ENCODE measurements at places on chromosomes 4 and X.

- DNase-seq: no peak
These were observed 47.9 kb downstream of the MAD2L1 start for GRCh38 chr4:120018786-120019185.

DNA sequence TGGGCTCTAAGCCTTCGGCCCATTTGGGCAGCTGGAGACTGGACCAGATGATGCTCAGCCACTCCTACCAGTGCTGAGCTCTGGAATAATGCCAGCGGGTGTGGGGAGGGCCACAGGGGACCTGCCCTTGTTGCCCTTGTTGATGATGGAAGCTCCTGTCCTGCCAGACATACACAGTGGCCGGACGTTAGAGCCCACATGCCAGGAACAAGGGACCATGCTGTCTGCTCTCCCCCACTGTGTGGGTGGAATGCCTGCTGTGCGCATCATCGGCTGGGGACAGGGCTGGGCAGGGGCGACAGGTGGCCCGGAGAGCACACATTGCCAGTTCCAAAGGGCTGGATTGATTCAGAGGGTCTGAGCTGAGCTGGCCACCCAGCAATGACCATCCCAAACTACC, 2.0 kb downstream of the ABLIM2 start:
- no peak for DNase-seq

- DNase-seq: no peak
These were observed 56.8 kb downstream of the RBPJ start for GRCh38 chr4:26377328-26378311.

DNA sequence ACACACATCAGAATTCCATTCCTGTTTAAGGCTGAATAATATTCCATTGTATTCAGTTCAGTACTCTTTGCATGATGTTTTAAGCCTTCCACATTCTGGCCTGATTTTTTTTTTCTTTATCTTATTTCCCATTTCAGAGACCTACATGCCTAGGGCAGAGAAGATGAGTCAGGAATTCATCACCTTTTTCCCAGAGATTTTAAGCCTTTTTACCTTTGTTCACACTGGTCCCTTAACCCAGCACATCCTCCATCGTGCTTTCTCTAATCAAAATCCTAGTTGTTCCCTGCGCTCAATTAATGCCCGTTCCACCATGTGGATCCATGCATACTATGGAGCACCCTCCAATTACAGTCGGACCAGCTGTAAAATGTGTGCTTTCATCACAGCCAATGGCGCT, 245.1 kb downstream of the DHX15 start:
- no peak for DNase-seq

- DNase-seq: no peak
These were observed 37.0 kb downstream of the FGF2 start for GRCh38 chr4:122863639-122864038.

GRCh38 chr4:152563209-152563608, 27.3 kb upstream of the FBXW7 start:
- no peak for DNase-seq

GRCh38 chrX:1511829-1512228, 25.2 kb downstream of the P2RY8 start:
- no peak for DNase-seq

DNA sequence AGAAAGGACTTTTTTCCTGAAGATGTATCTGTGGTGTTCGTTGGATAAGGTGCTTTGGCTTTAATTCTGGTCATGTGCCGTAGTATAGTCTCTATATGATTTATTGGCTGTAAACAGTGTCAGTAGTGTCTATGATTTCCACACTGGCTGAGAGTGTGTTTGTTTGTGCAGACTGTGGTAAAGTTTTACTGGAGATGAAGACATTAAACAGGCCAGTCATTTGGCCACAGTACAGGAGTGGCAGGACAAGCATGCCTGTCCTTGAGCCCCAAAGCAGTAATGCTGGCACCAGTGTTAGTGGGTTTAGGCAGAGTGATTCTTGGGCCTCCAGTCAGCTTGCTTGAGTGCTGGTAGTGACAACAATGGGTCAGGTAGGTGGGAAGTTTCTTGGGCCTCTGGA, 1023.9 kb upstream of the GRID2 start:
- no peak for DNase-seq

DNA sequence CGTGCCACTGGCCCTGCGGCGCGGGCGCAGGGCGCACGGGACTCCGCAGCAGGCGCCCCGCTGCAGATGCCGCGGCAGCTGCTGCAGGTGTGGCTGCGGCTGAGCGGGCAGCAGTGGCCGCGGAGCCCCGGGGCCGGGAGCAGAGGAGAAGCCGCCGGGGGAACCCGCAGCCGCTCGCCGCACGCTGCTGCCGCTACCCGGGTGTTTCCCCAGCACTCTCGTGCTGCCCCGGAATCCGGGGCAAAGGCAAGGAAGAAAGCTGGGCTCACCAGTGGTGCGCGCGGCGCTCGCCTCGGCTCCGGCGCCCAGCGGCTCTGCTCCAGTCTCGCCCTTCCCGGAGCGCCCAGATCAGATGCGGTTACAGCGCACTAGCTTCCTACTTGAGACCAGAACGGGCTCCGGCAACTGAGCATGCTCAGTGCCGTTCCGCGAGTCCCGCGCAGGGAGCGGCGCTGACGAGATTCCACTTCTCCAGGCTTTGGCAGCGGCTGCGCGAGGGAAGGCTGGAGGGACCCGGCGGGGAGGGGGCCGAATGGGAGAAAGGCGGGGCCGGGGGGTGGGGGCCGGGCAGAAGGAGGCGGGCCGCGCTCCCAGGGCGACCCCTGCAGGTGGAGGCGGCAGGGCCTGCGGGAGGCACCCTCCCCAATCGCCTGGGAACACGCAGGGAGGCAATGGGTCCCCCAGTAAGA, at the start of gene APBB2:
TSS of gene APBB2 (minus strand) at position 407 of the 689 bp plus-strand sequence. CDS start 181,288 bp downstream, outside the sequence.
- DNase-seq: peak; percentile 98

DNA sequence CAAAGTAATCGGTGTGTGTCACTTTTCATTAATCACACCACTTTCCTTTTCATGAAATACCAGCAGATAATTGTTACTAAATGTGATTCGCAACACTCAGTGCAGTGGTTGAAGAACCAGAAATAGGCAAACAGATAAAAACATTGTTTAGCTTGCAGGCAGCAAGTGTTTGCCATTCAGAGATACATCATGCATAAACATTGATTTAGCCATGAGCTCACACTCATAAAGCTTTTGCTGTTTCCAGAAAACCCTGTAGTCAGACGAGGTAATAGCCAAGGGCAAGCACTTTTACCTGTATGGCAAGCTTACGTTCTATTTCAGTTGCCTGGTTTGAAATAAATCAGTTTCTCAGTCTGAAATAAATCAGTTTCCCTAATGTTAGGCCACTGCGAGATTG, 542.0 kb upstream of the TENM3 start:
- DNase-seq: no peak

DNA sequence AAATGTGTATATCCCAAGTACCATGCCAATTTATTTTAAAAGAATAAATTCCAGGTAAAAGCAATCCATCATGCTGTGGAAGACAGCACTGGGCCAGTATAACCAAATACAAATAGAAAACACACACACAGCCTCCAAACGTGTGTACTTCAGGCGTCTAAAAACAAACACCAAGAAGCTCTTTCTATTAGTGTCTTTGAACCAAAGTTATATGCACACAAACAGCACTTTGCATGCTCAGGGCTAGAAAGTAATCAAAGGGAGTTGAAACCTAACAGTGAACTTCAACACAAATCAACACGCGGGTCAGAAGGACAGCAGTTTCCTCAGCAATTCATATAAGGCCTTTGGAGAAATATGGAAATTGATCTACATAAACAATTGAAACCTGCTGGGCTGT, 15.4 kb downstream of the GASK1B start:
- DNase-seq: no peak
